ENCODE measurements at places on chromosomes 3 and 15.

DNA sequence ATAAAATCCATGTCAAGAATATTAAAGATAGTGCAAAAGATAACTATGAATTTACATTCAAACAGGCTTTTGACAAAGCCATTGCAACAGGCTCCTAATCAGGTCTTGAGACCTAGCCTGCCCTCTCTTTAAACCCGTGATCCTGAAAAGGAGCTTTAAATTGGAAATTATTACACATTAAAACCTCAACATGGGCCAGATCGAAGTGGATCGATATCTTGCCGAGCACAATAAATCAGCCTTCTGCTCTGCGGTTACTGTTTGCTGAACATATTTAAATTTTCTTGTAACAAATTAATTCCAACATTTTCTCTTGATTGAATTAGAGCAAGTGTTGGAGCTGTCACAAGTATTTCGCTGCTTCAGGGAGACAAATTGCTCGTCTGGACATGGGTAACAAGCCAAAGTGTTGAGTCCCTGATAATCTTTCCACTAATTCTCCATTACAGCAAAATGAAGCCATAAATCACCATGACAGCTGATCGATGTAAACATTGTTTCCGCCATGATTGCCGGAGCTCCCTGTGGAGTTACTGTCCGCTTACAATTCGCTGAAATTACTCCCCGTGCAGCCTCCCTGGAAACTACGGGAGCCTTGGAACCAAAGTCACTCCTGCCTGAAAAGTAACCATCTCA, 47.6 kb downstream of the SHOX2 start:
- DNase-seq: no peak

GRCh38 chr3:50164984-50165909, 10.1 kb downstream of the SEMA3F start:
- no peak for DNase-seq

DNA sequence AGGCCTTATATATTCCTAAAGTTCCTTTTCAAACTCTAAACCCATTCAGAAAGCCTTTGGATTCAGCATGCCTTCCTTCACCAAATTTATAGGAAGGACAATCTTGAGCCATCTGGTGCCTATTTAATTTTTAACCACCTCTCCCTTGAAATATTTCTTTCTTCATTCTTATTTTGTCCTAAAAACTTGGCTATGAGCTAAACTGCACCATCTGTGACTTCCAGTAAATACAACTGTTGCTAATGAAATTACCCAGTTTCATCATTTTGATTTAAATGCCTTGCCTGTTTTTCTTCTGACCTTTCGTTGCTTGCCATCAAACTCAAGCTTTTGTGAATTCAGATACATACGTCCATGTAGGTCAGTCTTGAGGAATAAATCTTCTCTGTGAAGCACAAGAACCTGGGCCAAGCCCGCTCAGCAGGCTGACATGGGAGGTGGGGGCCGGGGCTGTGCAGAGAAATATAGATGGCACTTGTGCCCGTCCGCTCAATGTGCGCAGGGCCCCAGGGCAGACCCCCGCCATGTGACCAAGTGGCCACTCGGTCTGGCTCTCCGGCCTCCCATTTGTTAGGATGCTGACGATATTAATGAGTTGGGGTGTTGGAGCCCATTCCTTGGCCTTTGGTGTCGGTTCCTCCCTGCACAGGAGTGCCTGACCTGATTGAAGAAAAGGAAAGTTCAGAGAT, 335.9 kb downstream of the VPS13C start:
- no peak for DNase-seq

GRCh38 chr3:150798122-150798618, 35.2 kb upstream of the SIAH2 start:
- no peak for DNase-seq

DNA sequence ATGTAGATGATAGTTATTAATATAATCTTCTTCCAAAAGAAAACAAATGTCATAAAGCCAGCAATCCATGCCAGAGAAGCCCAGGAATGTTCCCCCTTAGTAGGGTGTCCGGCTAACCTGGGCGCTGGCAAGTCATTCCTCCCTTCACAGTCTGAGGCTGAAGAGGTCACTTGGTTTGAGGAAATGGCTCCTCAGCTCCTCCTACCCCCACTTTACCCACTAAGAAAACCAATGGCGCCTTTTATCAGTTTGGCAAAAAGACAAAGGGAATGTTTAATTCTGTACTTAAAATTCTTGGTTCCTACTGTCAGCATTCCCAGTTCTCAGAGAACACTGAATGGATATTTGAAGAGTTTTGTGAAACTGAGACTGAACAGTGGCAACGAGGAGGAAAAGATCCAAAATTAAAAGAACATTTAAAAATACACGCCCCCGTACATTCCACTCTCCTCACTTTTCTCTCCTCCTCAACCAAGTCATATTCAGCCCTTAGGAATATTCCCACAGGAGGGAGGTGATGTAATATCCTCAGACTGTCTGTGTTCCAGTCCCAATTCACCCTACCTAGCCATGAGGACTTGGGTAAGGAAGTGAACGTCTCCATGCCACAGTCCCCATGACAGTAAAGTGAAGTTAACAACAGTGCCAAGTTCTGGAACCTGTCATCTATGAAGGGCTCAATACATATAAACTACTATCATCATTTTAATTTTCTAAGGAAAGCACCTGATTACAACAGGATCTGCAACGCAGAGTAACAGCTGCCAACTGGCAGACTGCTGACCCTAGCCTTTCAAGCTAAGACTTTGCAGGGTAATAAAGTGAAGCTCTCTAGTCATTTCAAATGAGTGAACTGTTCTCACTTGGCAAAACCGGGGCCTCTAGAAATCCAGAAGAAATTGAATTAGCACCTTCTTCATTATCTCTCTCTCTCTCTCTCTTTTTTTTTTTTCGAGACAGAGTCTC, 234.5 kb upstream of the ICE2 start:
- no peak for DNase-seq

GRCh38 chr15:67836134-67836455, 3.8 kb downstream of the RNU6-1 start:
- no peak for DNase-seq

GRCh38 chr3:175073219-175073905, 214.2 kb downstream of the NAALADL2 start:
- DNase-seq: no peak

DNA sequence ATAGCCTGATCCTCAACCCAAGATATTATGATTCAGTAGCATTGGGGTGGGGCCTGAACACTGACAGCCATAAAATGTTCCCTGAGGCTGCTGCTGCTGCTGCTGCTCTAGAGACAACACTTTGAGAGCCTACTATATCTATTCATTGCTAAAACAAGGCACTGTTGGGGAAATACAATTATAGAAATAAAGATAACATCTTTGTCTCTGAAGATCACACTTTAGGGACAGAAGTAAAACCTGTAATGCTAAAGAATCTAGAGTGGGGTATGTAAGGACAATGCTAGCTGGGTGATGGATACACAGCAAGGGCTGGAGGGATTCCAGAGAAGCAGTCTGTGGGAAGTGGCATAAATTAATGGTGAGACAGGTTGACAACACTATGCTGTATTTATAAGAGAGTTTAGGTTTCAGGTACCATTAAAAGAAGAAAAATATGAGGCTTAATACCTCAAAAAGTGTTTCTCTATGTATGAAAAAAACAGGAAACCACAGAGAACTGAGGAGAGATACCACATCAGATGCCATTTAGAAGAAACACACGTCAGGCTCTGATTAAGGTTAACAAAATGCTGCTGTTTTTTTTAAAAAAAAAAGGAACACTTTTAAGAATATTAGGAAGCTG, 115.9 kb downstream of the CBLB start:
- DNase-seq: no peak

GRCh38 chr15:52097180-52097579, 15.4 kb downstream of the BCL2L10 start:
- DNase-seq: no peak

GRCh38 chr3:17714473-17714872, 28.0 kb downstream of the TBC1D5 start:
- no peak for DNase-seq

GRCh38 chr3:172557515-172558220, 34.4 kb upstream of the TNFSF10 start:
- DNase-seq: no peak

- no peak for DNase-seq
Measured at GRCh38 chr15:30882849-30883433, 20.8 kb upstream of the FAN1 start.

DNA sequence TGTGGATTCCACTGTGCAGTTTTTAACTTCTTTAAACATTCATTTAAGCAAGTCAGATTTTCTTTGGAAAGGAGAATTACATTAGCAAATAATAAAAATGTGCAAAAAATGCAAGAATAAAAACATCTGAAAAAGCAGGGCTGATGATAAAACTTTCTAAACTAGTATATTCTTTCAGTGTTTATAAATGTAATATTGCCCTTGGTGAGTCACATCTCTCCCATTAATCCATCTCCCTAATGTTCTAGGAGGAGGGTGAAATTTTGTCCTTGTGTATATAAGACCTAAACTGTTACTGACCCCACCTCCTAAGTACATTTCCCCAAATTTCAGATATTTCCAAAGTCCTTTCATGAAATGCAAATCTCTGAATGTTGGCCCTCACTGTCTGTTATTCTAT, 28.5 kb upstream of the DCUN1D1 start:
- no peak for DNase-seq

DNA sequence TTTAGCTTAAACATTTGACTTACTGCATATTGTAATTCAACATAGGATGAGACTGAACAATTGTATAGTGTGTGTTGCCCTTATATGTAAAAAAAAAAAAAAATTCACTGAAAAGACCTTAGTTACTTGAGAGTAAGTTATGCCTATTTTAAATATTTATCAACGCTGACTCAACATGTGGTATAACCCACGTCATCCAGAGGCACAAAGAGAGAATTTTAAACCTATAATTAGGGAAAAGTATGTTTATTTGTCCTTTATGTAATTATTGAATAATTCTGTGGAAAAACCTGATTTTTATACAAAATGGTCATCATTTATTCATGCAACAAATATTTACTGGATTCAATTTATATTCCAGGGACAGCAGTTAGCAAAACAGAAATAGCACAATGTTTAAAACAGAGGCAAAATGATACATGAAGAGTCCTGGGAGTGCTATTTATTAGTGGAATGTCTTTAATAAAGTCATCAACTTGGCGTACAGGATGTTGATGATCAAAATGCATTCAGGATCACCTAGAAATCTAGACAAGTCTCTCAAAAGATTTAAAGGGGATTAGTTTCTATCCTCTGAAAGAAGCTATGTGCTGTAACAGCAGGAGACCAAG, 223.7 kb downstream of the PCCB start:
- DNase-seq: no peak

- no peak for DNase-seq
Measured at GRCh38 chr3:12367346-12367745, 78.5 kb downstream of the PPARG start.

DNA sequence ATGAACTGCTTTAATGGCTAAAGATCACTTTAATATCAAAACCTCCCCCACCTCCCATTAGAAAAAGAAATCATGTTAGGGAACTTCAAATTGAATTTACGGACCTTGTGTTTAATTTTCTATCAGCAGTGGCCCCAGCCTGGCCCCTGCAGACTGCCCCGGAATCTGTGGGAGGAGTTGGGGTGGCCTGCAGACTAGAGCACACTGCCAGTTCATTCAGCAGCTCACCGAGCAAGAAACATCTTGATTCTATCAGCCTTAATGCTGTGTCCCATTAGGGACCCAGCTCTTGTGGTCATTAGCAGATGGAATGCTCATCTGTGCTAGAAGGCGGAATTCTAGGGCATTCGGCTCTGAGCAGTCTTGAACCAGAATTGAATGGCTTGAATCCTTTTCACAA, 54.2 kb downstream of the FLNB start:
- DNase-seq: no peak

DNA sequence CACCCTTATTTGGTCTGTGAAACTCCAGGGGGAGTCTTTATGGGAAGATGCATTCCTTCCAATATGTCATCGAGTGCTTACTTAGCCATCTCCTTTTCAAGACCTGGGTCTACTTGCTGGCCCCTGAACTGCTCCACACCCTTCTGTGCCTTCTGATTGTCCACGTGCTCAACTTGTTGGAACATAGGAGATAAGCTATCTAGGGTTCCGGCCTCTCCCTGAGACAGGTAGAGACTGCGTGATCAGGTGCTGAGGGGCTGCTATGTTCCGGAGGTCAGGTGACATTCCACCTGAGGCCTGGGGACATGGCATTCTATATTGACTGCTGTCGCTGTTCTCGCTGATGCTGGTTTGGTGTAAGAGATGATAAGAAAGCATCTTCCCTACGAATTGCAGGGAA, 65.6 kb downstream of the ATP1B3 start:
- DNase-seq: no peak

DNA sequence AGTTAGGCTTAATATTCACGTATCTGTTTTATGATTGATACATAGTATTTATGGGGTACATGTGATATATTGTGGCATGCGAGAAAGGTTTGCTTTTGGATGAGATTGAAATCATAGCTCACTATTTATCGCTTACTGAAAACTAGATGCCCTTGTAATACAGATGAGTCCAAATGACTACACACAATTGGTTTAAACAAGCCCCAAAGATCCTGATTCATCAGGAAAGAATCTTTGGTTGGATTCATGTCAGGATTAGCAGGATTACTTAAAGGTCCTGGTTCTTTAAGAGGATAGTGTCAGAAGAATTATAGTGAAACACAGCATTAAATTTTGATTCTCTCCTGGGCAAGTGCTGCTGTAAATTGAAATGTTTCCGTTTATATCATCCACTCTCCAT, 18.6 kb upstream of the AADAC start:
- no peak for DNase-seq

DNA sequence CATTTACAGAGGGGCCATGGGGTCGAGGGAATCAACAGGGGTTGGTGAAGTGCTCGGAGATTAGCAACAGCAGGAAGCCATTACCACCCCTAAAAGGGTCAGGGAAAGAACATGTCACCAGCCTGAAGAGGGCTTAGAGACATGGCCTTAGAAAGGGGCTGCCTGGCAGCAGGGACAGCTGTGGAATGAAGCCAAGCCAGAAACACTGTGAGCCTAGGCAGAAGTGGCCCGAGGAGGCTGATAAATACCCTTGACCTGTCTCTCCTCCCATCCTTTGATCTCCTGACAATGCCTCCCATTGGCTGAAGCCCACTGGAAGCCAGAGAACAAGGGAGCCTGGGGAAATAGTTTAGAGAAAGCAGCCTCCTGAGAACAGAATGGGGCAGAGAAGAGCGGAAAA, 31.4 kb downstream of the GPD1L start:
- no peak for DNase-seq

DNA sequence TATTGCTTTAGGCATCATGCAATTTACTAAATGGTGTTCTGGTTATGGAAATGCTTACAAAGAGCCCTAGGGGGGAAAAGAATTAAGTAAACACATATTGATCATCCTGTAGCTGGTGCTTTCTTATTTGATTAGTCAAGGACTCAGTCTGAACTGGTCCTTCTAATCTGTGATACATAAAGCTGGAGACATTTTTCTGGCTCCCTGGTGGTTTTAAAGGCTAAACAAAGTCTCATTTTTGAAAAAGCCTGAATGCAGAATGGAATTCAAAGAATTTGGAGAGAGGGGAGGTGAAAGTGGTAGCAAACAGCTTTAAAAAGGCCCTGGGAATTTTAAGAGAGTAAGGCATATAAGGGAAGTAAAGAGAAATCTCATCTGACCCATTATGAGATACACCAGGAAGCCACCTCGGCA, 149.7 kb downstream of the RBMS3 start:
- DNase-seq: no peak

Data from GF-D8 (cell line).